ENCODE measurements at places on chromosomes 7 and 10.
A peak's percentile ranks its signal among the peaks of the same experiment; 100 is the strongest.

DNA sequence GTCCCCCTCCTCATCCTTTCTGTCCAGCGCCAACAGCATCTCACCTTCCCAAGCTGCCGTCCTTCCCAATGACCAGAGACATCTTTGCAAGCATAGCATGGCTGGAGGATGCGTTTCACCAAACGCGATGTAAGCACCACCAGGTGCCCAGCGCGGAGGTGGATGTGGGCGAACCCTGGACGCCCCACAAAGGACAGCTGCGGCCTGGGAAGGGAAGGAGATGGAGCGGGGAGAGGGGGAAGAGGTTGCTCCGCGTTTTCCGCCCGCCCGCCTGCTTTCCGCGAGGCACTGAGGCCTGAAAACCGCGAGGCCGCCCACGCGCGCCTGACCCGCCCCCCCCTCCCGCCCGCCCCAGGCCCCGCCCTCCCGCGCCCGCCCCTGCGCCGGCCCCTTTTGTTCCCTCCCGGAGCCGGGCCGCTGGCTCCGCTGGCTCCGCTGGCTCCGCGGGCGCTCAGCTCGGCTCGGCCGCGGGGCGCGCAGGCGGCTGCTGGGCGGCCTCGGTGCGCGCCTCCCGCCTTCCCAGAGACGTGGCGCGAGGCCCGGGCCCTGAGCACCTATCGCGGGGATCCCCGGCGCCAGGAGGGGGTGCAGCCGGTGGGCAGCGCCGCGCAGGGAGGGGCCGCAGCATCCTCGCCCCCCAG is at the start of gene CLIP2:
CLIP2 (plus strand) TSS at position 390 of the 641 bp plus-strand sequence. CDS start 28,140 bp downstream, outside the sequence.
- peak; percentile 69 for DNase-seq

GRCh38 chr10:79220307-79220706 is 127.0 kb upstream of the PPIF start:
- DNase-seq = no peak

DNA sequence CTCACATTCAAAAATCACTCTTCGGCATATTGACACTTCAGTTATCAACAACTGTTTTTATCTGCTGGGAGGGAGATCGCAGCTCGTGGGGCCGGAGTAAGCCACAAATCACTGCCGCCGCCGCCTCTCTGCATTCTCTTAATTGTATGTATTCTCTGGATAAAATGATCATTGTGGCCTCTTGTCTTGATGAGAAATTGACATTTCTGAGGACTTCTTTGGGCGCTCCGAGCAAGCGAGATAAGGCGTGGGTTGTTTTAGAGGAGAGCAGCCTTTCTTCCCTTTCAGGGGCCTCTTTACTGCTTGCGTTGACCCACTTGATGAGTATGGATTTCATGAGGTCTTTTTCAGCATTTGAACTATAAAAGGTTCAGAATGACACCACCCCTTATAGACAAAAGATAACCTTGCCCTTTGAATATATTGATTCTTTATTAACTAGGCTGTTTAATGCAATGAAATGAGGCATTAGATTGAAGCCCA is 130.6 kb downstream of the EBF3 start:
- no peak for DNase-seq

GRCh38 chr7:17554341-17555015 is 256.0 kb downstream of the AHR start:
- DNase-seq = no peak

- no peak for DNase-seq
Measured at GRCh38 chr7:93862651-93863050, 27.9 kb downstream of the TFPI2 start.

DNA sequence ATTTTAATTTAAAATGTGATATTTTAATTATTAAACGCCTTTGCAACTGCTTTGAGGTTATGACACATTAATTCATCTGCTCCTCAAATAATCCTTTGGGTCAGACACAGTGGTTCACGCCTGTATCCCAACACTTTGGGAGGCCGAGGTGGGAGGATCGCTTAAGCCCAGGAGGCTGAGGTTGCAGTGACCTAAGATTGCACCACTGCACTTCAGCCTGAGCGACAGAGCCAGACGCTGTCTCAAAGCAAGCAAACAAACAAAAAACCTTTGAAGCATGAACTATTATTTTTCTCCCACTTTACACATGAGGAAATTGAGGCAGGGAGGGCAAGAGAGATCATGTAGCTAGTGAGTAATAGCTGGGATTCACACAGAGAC is 1.5 kb upstream of the POLD2 start:
- no peak for DNase-seq

GRCh38 chr7:84144480-84144879 is 50.1 kb downstream of the SEMA3A start:
- no peak for DNase-seq

- no peak for DNase-seq
Measured at GRCh38 chr10:96919785-96920430, 87.8 kb downstream of the LCOR start.

- DNase-seq = no peak
Measured at GRCh38 chr10:86263209-86263608, 103.4 kb downstream of the GRID1 start.

DNA sequence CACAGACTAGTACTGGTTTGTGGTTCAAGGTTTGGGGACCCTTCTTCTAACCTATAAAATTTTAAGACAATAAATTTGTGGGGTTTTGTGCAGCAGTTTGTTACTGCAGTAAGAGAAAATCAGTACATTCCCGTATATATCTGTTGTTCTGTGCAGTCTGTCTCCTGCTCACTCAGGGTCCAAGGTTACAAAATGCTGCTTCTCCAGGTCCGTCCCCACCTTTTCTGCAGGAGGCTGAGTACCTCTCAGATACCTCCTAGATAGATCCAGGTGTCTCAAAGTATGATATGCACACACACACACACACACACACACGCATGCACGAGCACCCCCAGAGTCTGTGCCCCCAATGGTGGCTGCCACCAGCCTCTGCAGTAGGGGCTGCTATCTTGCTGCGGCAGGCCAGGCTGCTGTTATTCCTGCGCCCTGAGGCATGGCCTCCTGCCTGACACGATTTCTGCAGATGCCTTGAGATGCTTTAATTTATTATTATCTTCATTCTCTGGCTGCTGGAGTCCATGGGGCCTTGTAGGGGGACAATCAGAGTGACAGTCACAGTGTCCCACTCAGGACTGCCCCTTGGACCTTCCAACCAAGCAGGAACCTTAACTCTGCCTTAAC is 25.2 kb upstream of the ASL start:
- no peak for DNase-seq

DNA sequence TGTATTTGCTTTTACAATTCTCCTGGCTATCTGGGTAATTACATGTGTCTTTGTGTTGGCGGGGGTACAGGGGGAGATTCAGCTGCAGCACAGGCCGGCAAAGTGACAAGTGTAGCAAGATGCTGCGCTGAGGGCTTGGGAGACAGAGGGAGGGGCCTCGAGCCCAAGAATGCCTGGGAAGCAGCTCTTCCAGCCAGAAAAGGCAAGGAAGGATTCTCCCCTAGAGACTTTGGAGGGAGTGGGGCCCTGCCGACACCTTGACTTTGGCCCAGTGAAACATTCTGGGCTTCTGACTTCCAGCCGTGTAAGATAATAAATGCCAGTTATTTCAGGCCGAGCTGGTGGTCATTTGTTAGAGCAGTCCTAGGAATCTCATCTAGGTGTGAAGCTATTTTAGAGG is 7.2 kb upstream of the REPIN1 start:
- DNase-seq = no peak

GRCh38 chr7:150801242-150801945 is 825 bp downstream of the TMEM176A start:
- no peak for DNase-seq

- DNase-seq = no peak
Measured at GRCh38 chr7:68205826-68206225, 1209.2 kb downstream of the TYW1 start.

GRCh38 chr7:118777308-118777707 is 552.8 kb downstream of the ANKRD7 start:
- no peak for DNase-seq

- no peak for DNase-seq
Measured at GRCh38 chr10:62162261-62162981, 106.2 kb downstream of the RTKN2 start.

DNA sequence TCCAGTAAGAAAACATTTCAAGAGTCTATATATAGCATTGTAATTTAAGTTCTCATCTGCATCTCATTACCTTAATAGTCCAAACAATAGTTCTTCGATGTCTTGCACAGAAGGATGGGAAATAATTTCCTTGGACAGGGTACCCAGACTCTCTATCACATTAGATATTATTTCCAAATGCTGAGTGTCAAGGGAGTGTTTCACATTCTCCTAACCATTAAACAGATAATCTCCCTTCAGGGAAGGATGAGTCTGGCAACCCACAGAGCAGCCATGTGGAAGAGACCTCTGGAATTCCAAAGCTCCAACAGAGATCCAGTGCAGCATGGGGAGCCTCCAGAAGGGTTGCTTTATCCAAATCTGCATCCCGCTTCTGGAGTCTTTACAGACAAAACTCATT is 89.6 kb downstream of the FZD1 start:
- DNase-seq = no peak

GRCh38 chr7:4068286-4068685 is 613.8 kb upstream of the FOXK1 start:
- DNase-seq = no peak

DNA sequence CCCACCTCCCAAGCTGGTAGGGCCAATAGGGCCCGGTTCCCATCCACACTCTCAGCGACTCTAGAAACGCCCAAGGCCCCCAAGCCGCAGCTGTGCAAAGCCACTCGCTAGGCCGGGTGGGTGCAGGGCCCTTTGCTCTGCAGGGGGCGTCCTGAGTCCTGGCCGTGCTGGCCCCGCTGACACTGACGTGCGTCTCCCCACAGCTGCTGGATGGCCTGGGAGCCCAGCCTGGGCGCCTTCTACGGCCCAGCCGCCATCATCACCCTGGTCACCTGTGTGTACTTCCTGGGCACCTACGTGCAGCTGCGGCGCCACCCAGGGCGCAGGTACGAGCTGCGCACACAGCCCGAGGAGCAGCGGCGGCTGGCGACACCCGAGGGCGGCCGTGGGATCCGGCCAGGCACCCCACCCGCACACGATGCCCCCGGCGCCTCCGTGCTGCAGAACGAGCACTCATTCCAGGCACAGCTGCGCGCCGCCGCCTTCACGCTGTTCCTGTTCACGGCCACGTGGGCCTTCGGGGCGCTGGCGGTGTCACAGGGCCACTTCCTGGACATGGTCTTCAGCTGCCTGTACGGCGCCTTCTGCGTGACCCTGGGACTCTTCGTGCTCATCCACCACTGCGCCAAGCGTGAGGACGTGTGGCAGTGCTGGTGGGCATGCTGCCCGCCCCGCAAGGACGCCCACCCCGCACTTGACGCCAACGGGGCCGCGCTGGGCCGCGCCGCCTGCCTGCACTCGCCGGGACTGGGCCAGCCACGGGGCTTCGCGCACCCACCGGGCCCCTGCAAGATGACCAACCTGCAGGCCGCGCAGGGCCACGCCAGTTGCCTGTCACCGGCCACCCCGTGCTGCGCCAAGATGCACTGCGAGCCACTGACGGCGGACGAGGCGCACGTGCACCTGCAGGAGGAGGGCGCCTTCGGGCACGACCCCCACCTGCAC is 31.6 kb upstream of the KNDC1 start:
- DNase-seq = no peak

GRCh38 chr7:74287303-74288033 is 1.7 kb upstream of the CLIP2 start:
- no peak for DNase-seq

- no peak for DNase-seq
Measured at GRCh38 chr10:81303656-81304055, 571.3 kb upstream of the NRG3 start.

GRCh38 chr7:12281038-12281437 is 69.9 kb downstream of the TMEM106B start:
- DNase-seq = no peak

DNA sequence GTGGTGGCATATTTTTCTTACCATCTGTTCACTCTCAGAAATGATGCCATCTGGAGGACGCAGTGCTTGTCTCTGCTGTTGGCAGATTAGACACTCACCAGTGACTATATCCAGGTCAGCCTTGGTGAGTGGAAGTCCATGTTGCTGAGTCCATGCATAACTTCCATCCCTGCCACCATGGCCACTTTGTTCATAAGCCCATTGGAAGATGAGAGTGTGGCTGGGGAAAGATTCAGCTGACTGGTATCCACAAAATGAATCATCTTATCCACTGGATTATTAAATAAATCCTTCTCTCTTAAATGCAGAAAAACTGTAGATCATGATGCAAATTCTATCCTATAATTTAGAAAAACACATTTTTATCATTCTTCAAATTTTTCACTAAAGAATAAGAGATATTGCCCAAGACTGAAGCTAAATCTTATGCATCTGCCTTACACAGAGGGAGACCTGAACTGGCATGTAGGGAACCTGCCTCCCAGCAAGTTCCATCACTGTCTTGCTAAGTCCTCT is 726.9 kb downstream of the TNS3 start:
- DNase-seq = no peak

DNA sequence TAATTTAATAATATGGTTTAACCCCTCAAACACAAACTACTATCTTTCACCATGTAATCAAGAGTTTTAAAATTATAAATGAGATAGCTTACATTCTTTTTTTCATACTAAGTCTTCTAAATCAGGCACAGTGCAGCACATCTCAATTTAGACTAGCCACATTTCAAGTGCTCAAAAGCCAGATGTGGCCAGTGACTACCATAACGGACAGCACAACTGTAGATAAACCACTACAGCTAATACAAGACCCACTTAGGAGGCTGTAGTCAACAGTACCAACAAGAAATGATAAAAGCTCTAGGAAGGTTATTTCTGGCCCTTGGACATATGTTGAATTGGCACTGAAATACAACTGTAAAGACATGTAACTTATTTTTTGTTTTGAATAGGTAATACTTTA is 65.3 kb downstream of the JAZF1 start:
- DNase-seq = no peak

DNA sequence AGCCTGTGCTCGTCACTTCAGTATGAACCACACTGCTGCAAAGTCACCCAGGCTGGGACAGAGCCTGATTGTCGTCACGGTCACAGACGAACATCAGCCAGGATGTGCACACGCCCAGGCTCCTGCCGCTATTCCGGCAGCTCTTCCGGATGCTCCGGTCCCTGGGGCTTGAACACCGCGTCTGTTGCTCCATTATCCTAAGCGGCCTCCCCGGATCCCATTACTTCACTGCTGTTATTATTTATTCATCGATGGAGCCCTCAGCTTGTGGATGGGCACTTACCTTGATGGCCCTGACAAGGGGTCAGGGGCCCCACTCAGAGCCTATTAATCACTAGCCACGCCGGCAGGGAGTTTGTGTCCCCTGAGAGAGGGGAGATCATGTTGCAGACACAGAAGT is 120.8 kb upstream of the PCBD1 start:
- no peak for DNase-seq

DNA sequence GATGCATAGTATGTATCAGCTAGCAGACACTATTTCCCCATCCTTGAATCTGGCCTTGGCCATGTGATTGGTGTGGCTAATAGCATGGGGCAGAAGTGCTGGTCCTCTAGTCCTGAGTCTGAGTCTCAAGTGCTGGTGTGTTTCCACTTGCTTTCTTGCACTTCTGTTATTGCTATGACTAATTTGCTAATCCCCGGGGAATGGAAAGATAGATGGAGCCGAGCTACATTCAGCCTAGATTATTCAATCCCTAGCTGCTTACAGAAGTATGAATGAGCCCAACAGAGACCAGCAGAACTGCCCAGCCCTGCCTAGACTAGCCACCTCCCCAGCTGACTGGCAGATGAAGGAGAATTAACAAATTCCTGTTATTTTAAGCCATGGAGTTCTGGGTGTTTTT is 53.2 kb upstream of the SYPL1 start:
- no peak for DNase-seq

GRCh38 chr10:80498078-80498832 is 39.4 kb upstream of the SH2D4B start:
- DNase-seq = no peak

Data from T follicular helper cell (primary cell).